Activated CD4-positive, alpha-beta memory T cell treated with anti-CD3 and anti-CD28 coated beads, Interleukin-2, amount 10 ng/mL, durations not matched to agents 7 days and 5 days (primary cell): ENCODE measurements at places on chromosomes 6 and 20. TPM values are rescaled to one million over a fixed set of nuclear protein-coding genes. Genes with fewer than 3 reads are reported as not detected.

- no peak for DNase-seq
Observed at GRCh38 chr20:7971536-7972280, 31.4 kb upstream of the HAO1 start.

GRCh38 chr6:166244353-166245045 lies 63.7 kb downstream of the PRR18 start:
- DNase-seq = peak; percentile 51

DNA sequence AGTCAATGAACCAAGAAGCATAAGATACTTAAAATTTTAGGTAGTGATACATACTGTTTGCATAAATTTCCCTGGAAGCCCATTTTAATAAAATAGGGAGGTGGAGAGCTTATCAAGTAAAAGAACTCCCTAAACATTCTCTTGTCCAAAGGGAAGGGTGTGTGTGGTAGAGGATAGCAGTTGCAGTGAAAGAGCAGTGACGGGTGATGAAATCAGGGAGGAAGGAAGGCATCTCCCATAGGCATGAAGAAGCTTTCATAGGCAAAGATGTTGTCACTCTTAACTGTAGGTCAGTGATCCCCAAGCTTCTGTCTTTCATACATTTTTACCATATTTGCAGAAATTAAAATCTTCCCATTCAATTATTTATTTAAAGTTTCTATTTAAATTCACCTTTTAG lies 60.0 kb upstream of the ZNF831 start:
- DNase-seq = no peak

ENPP5 gene
- total RNA-seq = not detected

DEF6 gene
- total RNA-seq = 201 TPM

SUN5 gene
- total RNA-seq = not detected

FAM217A gene
- not detected for total RNA-seq
